ENCODE measurements at places on chromosomes 4 and X.

- DNase-seq = no peak
Observed at GRCh38 chr4:85780664-85781063, 305.7 kb downstream of the ARHGAP24 start.

- DNase-seq = no peak
Observed at GRCh38 chrX:13389501-13389900, 69.6 kb upstream of the ATXN3L start.

DNA sequence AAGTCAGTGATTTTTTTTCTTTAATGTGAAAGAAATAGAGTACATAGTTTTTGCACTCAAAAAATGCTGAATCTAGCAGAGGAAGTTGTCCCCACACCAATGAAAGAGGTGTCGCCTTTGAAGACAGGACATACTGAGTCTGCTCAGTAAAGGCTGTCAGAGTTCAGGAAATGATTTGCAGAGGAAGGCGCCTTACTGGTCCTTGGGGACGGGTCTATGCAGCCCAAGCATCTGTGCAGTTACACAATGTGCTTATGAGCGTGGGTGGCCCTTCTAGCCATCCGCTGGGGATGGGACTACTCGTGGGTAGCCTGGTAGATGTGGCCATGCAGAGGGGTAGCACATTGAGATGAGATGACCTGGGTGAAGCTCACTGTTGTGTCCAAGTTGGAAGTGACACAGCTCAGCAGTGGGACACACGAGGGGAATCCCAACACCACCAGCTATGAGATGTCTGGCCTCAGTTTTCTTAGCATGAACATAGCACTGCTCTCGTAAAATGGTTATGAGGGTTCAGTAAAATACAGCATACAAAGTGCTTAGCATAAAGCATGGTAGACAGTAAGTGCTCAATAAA, 116.5 kb upstream of the RBPJ start:
- no peak for DNase-seq

GRCh38 chr4:40165916-40166315, 30.9 kb upstream of the RHOH start:
- no peak for DNase-seq

DNA sequence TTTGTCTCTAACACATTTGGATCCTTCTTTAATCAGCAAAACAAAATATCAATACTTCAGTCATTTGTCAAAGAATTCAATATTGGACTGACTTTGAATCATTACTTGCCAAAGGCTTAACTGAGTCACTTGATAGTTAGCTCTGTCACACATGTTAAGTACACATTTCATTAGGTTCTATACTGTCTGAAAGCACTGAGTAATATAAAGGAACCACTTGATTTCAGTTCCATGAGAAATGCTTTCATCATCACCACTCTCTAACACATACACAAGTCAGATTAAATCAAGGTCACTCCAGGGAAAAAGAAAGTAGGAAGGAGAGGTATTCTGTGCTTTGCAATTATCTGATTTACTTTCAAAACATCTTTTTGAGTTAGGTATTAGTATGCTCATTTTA, 1233.1 kb downstream of the C4orf33 start:
- no peak for DNase-seq

DNA sequence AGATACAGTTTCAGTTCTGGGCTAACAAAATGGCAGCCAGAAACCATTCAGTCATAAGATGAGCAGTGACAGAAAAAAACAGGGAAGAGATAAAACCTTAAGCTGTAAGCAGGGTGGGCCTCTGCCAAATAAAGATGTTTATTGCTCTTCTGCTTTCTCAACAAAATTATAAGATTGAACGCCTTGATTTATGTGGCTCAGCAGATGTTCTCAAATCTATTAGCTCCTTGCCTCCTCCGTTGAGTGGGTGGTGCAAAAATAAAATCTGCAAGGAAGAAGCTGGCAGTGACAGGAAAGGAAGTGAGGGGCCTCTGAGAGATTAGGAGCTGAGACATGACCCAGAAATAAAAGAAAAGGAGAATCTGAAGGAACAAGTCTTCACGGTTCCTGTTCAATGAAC, 206.6 kb downstream of the PTTG2 start:
- DNase-seq = no peak

- no peak for DNase-seq
Observed at GRCh38 chr4:8921465-8921864, 49.8 kb upstream of the HMX1 start.

DNA sequence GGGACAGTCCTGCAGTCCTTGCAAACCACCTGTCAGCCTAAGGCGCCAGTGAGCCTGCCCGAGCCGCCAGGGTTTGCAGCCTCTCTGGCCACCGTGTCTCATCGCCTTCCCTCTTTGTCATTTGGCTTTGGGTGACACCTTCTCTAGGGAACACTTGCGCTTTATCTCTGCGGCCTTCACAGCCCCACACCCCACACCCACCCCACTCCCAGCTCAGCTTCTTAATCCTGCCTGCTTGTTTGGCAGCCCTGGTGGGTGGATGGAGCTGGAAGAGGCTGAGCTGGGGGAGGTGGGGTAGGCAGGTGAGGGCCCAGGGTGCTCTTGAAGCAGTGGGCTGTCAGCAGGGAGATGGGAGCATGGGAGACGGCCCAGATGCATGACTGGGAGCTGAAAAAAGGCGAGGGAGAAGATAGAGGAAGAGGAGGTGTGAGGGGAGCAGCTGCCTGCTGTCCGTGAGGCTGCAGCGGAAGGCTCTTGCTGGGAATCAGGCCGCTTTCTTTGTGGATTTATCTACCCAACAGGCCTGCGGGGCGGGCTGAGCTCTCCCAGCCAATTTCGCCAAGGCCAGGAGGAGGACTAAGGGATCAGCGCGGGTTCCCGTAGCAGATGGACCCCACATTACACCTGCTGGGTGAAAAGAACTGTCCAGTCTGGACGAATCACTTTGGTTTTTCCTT, 97.5 kb upstream of the STOX2 start:
- no peak for DNase-seq

- no peak for DNase-seq
Observed at GRCh38 chrX:14363728-14364127, 165.6 kb upstream of the GLRA2 start.

DNA sequence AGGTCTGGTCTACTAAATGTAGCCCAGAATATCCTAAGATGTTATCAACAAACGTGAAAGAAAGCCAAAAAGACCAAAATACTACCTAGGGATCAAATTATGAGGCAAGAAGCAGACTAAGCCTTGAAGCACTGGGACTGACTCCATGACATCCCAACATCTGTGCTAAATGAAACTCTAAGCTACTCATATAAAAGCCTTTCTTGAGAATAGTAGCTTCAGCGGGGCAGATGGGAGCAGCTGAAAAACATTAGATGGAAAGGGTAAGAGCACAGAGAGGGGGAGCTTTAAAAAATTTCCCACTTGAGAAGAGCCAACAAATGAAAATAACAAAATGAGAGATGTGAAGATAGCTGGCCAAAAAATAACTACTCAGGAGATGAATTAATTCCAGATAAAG, 81.7 kb downstream of the MAD2L1 start:
- DNase-seq = no peak

GRCh38 chr4:154954117-154954516, 173.0 kb downstream of the RBM46 start:
- no peak for DNase-seq

GRCh38 chr4:159264057-159264456, 161.2 kb downstream of the RAPGEF2 start:
- no peak for DNase-seq

- DNase-seq = peak; percentile 0
Observed at GRCh38 chrX:30593440-30594200, 16.1 kb upstream of the TASL start.

GRCh38 chr4:146462251-146462650, 59.5 kb downstream of the SLC10A7 start:
- no peak for DNase-seq

DNA sequence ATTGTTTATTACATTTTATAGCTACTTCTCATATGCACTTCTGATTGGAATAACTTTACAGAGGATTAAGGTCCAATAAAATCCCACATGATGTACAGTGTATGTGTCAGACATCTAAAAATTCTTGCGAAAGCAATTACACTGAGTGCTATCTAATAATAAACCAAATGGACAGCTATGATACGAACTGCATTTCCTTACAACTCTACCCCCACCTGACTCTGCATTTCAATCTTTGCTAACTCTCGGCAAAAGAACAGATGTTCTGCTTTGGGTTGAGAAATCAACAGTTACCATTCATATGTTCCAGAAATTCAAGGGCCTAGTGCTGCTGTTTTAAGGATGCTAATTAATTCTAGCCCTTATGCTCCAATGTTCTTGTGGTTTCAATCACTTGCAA, 287.9 kb upstream of the NOCT start:
- DNase-seq = no peak

DNA sequence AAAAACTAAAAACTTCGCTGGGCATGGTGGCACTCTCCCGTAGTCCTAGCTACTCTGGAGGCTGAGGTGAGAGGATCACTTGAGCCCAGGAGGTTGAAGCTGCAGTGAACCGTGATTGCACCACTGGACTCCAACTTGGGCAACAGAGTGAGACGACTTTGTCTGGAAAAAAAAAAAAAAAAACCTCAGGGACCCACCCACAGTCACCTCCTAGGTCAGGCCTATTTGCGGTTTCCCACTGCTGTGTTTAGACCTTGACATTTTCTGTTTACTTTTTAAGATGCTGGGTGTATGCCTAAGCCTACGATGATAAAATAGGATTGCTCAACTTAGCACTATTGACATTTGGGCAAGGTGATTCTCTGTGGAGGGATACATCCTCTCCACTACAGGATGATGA, 197.4 kb upstream of the TBL1X start:
- DNase-seq = no peak

GRCh38 chr4:158775091-158775651, 6.3 kb downstream of the FNIP2 start:
- DNase-seq = no peak

- DNase-seq = no peak
Observed at GRCh38 chr4:57191523-57192034, 81.4 kb upstream of the IGFBP7 start.

- no peak for DNase-seq
Observed at GRCh38 chr4:27218013-27218412, 357.4 kb downstream of the STIM2 start.

DNA sequence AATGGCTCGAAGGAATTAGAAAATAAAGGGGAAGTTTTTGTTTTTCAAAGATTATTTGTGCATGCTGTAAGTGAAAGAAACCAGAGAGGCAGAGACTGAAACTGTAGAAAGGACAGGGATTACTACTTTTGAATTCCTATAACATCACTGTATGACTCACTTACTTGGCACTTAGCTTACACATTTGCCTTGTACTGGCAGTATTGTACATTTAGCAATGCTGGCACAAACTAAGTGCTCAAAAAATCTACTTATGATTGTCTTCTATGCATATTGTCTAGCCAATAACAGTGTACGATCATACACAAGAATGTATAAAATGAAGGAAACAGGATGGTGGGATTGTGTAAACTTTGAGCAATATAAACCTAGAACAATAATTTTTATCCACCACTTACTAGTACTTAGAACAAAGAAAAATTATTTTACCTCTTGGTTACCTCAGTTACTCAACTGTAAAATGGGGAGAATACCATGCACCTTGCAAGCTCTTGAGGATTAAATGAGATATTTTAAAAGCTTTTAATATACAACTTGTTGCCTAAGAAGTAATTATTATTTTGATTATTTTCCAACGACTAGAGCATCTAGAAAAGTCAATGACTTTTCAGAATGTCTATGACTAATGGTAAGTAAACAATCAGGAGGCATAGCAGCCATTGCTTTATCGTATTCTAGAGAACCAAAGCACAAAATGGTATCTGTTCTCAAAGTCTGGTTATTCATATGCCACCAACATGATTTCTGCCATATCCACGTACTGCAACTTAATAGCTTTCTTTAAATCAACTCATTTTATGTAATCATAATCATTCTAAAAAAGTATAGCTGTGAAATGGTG, 4.7 kb downstream of the FAM120C start:
- DNase-seq = no peak

DNA sequence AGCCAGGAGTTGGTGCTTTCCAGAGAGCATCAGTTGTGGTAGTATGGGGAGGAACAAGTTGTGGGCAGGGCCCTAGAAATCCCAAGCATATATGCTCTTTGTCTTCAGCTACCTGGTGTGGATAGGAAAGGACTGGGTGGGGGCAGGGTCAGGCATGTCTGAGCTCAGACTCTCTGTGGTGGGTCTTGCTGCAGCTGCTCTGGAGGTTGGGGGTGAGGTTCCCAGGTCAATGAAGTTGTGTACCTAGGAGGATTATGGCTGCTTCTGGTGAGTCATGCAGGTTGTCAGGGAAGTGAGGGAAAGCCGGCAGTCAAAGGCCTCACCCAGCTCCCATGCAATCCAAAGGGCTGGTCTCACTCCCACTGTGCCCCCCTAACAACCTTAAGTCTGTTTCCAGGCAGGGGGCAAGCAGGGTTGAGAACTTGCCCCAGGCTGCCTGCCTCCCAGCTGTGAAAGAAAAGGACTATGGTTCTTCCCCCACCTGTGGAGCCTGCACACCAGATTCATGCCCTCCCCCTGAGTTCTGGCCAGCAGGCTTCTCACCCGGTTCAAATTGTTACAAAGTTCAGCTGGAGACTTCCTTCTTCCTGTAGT, 30.4 kb upstream of the QRFPR start:
- no peak for DNase-seq

DNA sequence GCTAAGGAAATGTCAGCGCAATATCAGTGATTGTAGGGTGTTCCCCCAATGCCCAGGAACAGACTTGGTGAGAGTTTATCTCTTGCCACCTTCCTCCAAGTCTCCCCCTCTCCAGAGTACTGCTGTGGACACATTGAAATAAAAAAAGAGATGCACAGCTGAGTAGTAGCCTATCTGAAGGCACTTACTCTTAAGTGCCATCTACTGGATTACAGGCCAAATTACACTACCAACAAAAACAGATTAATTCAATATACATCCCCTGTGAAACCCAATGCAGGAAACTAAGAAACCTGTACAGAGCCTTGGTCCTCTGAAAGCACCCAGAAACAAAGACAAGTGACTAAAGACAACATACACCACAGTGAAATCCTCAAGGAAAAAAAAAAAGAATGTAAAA, 460.3 kb downstream of the ZIC3 start:
- DNase-seq = no peak

- DNase-seq = no peak
Observed at GRCh38 chr4:139453041-139453370, 915 bp upstream of the RAB33B start.

DNA sequence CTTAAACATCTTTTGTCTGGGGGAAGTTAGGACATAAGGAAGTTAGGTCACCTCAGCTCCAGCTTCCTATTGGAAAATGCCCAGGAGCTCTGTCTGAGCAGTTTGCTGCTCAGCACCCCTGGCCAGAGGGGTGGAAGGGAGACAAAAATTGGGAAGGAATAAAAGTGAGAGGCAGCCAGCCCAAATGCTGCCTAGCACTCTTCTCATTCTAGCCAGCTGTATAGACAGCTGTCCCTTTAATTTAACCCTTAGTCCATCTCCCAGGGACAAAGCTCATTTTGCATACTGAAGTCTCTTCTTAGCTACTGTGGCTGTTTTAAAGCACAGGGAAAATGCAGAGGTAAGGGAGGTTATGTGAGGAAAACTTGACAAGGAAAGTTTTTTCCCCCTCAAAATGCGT, 89.5 kb upstream of the CITED1 start:
- no peak for DNase-seq

GRCh38 chr4:75907966-75908365, 5.7 kb upstream of the PPEF2 start:
- no peak for DNase-seq

Measured in activated naive CD4-positive, alpha-beta T cell (primary cell).